HT1080 (cell line): ENCODE measurements at places on chromosomes 2 and 18.

DNA sequence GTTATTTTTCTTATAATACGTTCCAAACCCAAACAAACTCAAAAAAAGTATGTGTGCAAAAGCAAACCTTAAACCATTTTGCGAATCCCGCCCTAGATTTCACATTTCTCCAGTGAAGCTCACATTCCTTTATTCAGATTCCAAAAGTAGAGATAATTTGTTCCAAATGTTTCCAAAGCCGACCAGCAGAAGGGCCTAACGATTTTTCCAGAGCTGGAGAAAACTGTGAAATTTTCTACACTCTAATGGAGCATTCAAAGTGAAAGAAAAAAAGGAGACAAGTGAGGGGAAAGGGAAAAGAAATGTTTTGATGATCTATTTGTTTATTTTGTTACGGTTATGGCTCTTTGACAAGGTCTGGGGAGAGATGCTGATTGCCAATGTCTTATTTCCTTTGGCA lies 286.5 kb upstream of the SLC14A2 start:
- no peak for DNase-seq

DNA sequence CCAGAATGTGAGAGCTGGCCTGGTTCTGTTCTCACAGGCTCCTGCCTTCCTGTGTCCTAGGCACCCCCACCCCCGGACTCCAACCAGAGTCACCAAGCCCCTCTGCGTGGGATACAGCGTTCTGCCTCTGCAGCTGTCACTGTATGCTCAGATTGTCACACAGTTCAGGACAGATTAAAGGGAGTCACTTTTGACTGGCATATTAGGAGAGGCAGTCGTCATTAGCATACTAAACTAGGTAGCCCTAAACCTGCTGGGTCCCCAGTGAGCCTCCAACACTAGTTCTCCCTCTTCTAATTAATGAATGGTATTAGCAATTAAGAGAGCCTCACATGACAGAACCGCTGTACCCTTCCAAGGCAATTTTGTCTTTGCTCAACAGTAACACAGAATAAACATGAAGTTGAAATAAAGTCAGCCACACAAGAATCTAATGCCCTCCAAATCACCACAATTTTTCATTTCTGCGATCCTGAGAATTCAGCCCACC lies 340.2 kb downstream of the CMPK2 start:
- no peak for DNase-seq

DNA sequence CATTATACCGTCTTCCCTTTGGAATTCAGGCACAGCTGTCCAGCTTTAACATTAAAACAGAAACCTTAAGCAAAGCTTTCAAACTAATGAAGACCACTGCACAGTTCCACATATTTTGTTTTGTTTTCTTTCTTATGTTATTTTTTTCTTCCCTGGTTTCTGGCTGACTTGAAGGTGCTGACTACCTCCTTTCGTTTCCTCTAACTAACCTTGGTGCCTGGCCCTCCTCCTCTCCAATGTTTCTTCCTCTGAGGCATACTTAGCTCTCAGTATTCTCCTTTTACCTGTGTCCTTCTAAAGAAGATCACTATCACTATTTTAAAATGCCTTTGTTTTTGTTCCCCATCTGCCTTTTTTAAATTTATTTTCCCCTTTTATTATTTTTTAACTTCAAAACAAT lies 433.3 kb upstream of the SPHKAP start:
- no peak for DNase-seq

DNA sequence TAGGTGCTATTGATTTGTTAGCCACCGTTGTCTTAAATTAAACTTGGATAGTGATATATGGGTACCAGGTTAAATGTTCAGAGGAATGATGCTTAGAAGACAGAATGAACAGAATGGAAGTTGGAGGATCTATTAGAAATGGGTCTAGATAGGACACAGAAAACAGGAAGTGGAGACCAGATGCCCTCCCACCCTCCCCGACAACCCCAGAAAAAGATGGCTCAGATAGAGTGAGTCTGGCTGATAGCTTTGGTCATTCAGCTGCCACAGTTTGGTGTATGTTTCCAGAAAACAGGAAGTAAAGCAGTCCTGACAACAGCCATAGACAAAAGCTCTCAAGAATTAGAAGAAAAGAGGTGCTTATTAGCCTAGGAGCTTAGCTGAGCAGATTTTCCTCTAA lies 71.5 kb upstream of the DSG1 start:
- no peak for DNase-seq

DNA sequence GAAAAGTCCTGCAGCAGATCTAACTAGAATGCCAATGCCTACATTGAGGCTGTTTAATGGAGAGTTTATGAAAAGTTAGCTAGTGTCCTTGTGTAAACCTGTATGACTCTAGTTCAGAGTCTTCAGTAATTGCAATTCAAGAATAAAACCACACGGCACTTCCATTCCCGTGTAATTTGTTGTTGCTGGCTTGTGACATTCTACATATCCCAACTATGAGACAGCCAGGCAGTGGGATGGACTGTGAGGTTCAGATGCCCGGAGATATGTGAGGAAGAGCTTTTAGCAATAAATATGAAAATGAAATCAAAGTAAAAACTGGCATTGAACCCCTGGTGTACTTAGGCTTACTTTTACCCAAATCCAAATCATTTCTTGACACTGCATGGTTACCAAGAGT lies 263.4 kb downstream of the NEDD4L start:
- no peak for DNase-seq

DNA sequence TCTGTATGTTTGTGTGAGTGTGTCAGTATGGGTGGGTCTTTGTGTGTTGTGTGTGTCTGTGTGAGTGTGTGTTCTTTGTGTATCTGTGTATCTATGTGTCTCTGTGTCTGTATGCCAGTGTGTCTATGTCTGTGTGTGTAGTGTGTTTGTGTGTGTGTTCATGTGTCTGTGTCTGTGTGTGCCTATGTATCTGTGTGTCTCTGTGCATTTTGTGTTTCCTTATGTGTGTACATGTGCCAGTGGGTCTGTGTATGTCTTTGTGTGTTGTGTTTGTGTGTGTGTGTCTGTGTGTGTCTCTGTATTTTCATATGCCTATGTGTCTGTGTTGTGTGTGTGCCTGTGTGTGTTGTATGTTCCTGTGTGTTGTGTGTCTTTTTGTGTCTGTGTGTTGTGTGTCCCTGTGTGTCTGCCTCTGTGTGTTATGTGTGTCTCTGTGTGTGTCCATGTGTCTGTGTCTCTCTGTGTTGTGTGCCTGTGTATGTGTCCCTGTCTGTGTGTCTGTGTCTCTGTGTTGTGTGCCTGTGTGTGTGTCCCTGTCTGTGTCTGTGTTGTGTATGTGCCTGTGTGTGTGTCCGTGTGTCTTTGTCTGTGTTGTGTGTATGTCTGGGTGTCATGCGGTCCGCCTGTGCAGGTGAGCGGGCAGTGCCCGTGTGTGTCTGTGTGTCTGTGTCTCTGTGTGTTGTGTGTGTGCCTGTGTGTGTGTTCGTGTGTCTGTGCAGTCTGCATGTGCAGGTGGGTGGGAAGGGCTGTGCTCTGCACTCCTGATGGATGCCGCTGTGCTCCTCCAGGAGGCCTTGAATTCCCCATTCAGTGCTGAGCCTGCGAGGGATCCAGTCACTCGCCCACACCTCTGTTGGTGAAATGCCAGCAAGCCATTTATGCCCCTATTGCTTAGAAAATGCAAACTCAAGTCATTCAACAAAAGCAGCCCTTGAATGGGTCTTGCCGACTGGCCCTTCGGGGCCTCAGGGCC lies 37.4 kb downstream of the KLHL29 start:
- DNase-seq, result no peak

DNA sequence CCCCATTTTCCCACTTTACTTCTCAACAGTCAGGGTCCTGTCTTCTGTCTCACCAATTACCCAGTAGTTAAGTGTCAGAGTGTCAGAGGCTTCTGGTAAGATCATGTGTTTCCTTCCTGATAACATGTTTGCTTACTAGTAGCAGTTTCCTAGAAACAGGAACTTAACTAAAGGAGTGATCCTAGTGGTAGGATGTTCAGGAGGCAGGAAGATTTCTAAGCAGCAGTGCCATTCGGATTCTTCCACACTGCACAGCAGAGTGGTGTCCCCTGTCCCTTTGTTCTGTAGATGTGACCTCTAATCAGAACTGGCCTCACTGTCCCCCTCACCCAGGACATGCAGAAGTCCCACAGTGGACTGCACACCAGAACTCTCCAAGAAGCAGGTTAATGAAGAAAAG lies 221.8 kb upstream of the OSR1 start:
- DNase-seq, result no peak

DNA sequence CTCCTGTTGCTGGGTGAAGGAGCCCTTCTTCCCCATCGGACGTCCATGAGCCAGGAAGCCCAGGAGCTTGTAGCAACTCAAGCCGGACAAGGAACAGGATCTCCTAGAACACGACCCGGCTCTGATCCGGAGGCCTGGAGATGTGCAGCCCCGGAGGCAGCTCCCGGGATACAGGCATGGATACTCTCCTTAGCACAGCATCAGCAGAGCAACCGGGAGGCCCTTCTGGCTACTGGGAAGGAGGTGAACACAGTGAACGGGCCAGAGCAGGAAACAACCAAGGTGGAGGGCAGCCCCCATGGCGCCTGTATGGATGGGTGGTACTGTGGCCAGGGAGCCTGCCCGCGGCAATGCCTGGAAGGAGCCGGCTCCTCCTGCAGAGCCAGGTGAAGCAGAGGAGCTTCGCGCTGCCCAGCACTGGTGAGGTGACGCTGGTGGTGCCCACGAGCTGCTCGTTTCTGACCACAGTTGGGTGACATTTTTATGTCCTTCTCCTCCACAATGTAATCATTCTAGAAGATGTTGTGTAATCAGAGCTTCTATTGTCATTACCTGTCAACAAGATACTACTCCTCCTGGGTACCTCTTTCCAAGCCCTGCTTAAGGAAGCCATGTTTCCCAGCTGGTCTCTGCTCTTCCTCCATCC lies 94.3 kb downstream of the TWIST2 start:
- no peak for DNase-seq

DNA sequence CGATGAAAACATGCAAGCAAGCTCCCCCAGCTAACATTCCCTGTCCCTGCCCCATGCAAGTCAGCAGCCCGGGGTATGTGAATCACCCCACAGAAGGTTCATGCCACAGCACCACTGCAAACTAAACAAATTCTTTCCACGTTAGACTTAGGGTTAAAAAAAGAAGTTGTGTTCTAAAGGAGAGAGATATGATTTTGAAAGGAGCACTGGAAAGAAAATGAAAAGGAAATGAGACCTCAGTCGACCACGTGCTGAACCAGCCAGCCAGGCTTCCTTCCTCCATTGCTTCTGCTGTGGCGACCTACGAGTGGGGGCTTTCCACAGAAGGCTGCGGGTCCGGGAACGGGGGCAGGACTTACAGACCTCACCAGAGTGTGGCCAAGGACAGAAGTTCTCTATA lies 52.0 kb downstream of the ARL4C start:
- DNase-seq, result peak; percentile 59

- DNase-seq, result no peak
Measured at GRCh38 chr2:4964579-4964978, 727.6 kb upstream of the SOX11 start.

DNA sequence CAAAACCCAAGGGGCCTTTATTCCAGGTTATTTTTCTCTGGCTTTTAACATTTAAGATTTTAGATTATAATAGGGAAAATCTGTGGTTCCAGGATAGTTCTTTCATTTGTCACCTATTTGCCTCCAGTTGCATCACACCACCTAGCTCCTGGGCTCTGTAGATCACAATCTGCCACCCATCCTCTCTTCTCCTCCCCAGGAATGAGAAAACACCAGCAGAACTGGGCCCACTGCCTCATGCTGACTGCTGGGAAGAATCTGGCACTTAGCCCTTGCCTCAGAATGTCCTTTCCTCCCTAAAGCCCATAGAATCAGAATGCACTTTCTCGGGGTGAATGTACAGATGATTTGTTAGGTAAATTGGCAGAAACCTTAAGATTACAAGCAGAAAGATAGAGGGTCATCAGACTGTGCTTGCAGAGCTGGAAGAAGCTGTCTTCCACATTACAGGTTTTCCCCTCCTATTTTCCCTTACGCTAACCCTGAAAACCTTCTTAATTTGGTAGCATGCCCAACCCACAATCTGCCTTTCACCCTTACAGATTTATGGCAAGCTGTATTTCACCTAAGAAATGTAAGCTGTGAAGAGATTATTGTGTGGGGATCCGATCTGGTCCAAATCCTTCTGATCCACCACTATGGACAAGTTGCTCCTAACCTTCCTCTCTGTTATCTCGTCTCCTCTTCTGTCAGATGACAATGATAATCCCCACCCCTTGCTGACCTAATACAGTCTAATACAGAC lies 72.6 kb downstream of the LRRC30 start:
- DNase-seq, result no peak

DNA sequence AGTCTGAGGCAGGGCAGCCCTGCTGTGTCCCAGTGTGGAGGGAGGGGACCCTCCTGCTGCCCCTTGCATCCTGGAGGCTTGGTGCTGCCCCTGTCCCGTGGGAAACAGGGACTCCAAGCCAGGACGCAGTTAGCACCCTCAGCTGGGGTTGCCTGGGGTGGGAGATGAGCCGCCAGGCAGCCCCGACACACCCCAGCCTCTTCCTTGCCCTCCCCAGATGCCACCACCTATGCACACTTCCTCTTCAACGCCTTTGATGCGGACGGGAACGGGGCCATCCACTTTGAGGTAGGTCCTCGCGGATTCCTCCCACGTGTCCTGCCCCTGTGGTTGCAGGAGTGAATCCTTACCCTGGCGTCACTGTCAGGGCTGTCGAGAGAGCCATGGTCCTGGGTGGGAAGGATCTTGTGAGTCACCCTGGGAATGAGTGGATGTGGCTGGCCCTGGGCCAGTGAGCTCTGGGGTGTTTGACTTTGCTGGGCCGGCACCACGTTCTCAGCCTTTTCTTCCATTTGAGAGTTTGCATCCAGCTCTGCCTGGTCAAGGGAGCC lies 27.5 kb upstream of the FAHD2A start:
- no peak for DNase-seq

- no peak for DNase-seq
Measured at GRCh38 chr2:25290811-25291495, 50.8 kb downstream of the DNMT3A start.

DNA sequence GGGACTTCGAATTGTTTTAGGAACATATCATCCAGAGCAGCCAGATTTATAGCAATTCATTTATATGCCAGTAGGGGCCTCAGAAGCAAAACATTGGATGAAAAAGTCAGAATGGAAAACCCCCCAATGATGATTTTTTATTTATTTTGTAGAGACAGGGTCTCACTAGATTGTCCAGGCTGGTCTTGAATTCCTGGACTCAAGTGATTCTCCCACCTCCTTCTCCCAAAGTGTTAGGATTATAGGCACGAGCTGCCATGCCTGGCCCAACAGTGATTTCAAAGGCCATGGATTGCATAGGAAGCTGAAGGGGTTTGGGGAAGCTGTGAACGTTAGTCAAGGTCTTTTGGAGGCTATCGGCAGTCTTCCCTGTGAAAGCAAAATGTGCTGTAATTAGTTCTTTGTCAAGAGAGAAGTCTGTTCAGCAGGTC lies 21.9 kb upstream of the MCFD2 start:
- no peak for DNase-seq

- DNase-seq, result no peak
Measured at GRCh38 chr2:58407487-58407886, 166.4 kb upstream of the FANCL start.

- peak; percentile 64 for DNase-seq
Measured at GRCh38 chr2:135875491-135876065, 665 bp downstream of the MCM6 start.
